Stimulated activated CD8-positive, alpha-beta memory T cell treated with anti-CD3 and anti-CD28 coated beads, Interleukin-4, amount 100 ng/mL, for 24 hours (primary cell): ENCODE measurements at places on chromosomes 13 and 19.

GRCh38 chr19:58009666-58010301 is 7.2 kb upstream of the ZNF606 start:
- peak; percentile 38 for DNase-seq

DNA sequence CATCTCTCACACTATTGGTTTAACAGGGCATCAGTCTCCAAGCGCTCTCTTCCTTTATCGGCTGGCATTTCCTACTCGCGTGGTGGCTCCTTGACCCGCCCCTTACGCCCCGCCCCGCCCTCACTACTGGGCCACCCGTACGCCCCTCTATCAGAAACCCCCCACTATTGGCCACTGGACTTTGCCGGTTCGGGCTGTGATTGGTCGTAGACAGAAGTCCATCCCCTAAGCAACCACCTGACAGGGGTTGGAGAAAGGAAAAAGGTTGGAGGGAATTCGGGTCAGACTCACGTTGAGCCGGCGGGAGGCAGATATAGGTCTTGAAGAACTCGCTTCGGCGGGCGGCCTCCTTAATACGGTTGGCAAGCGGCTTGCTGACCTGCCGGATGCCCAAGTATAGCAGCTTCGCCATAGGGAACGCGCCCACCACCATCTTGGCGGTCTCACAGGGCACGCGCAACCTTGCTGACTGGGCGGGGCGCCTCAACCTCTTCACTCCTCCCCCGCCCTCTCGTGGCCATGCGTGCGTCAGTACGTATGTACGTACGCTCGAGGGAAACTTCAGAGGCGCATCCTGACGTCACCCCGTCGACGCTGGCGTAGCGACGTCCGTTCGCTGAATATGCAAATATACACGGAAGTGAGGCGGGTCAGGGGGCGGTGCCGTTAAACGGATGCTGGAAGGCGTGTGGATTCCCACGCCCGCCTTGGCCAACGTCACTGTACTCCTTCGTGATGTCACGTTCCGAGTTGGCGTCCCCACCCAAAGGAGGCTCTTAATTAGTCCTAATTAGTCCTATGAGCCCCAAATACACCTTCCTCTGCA is at the start of gene OPA3:
TSS of gene OPA3 (minus strand) at position 471 of the 826 bp plus-strand sequence. CDS start at position 433, 38 bp downstream.
- DNase-seq: peak; percentile 98

- DNase-seq: no peak
Observed at GRCh38 chr19:5250127-5250659, 90.4 kb downstream of the PTPRS start.

GRCh38 chr19:4977299-4978174 is 8.6 kb downstream of the KDM4B start:
- DNase-seq: no peak

DNA sequence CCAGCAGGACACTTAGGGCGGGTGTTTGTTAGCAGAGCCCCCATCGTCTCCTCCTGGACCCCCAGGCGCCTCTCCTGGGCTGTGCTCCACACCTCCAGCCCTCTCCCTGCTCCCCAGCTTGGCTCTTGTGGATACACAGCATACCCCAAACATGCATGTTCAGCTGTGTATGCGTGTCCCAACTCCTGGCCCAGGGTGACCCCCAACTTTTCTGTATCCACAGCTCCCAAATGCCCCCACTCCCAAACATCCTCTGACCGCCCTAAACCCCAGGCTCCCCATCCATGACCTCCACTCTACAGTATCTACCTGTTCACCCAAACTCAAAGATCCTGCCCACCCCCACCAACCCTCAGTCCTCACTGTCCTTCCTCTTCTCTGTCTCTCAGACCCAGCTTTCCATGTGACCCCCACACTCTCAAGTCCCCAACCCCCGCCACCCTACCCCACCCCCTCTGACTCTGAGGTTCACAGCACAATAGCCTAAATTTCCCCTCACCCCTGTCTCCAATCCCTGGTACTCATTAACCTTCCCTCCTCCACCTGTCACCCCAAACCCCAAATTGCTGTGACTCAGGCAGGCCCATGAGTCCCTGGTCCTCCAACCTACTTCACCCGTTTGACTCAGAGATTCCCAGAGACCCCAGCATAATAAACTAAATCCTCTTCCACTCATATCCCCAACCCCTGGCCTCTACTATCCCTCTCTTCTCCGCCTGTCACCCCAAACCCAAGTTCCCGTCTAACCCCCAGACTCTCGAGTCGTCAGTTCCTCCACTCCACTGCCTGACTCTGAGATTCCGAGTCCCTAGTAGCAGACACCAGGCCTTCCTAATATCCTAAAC is 968 bp downstream of the UBE2M start:
- DNase-seq: no peak

DNA sequence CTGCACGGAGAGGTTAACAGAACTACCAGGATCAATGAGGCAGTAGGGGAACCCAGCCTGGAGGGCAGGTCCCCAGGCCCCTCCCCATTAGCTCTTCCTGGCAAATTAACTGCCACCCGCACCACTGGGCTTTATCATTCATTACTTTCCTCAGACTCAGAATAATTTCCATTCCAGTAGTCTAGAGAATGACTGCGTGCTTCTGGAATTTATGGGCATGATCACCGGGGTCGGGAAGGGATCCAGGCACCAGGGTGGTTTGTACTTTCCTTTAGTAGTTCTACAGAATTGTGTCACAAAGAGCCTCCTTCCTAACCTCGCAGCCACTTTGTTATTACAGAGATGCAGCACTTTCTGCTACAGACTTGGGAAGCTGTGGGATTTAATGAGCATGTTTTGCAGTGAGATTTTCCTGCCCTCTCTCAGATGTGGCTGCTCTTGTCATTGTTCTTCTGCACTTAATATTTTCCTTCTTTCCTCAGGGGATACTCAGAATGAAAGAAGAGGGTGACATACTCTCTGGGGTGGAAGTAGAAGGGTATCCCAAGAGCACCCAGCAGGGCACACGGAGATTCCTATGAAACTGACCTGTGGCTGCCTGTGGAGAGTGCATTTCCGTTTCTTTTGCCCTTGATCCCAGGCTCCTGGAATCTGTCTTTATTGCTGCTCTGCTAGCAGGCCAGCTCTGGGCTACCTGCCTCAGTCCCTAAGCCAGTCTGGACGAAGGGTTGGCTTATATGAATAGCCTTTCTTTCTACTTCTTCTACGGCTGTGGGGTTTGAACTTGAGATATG is 285.0 kb upstream of the SLC10A2 start:
- DNase-seq: no peak

- no peak for DNase-seq
Observed at GRCh38 chr19:4144666-4145249, 8.7 kb upstream of the CREB3L3 start.

DNA sequence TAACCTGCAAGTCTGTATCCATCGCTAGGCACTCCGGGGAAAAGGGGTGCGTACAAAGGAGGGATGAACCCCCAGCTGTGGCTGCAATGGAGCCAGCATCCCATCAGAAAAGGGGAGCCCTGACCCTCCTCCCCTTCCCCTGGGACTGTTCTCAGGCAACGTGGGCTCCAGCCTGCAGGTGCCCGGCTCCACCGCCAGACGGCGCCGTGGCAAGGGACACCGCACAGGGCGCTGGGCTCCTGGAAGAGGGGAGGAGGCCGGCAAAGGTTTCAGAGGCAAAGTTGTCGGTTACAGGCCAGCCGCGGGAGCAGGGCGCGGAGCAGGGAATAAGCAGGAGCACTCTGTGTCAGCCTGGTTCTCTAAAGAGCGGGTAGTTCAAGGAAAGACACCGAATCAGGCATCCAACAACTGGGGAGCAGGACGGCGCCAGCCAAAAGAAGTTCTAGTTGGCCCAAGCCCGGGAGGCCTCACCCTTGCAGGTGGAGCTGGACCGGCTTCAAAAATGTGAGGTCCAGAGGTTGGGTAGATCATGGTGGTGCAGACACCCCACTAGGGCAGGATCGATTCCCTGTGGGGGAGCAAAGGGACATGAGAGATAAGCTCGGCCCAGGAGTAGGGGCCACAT is 53.0 kb upstream of the ATP12A start:
- no peak for DNase-seq

DNA sequence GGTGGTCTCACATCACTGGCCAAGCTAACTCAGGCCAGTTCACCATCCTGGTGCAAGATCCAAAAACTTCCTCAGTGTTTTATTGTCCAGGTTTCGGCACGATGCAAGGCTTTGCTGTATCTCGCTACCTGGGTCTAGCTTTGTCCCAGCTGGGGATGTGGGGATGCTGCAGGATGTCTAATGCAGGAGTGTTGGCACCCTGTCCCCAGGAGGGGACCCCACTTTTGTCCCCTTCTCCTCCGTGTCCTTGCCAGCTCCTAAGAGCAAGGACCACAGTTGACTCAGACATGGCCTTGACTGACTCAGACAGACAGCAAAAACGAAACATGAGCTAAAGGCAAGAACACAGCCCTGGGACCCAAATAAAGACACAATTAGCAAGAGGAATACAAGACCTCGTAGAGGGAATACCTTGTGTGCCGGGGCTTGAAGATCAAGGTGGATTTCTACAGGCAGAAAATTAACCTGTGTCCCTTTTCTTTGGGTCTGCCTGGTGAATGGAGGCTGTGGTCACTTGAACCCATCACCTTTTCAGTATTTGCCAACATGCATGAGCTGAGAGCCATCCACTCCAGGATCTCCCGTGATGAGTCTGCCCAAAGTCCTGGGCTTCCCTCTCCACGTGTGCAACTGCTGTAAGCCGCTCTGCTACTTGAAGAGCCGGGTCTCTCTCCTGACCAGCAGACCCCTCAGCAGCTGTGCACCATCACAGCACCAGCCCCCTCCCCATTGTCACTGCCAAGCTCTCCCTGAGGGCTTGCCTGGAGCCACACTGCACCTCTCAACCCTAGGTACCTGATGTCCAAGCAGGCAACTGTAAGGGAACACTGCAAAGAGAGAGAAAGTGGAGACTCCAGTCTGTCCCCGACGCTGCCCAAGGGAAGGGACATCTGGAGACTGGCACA is 149.5 kb upstream of the ZNF507 start:
- no peak for DNase-seq

DNA sequence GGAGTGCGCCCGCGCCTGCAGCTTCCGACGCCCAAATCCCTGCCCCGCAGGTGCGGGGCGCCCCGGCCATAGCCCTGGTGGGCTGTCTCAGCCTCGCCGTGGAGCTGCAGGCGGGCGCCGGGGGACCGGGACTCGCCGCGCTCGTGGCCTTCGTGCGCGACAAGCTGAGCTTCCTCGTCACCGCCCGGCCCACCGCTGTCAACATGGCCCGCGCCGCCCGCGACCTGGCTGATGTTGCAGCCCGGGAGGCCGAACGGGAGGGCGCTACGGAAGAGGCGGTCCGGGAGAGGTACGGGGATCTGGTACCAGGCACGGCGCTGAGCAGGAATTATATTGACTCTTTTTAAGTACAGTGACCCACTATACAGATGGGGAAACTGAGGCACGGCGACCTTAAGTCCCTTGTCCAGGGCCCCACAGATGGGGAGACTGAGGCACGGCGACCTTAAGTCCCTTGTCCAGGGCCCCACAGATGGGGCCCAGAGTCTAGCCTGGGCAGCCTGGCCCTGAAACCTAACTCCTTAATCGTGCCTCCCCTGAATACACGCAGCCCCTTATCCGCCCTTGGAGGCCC is 586 bp downstream of the MRI1 start:
- DNase-seq: no peak

GRCh38 chr13:43019811-43020210 is 3.6 kb upstream of the DNAJC15 start:
- no peak for DNase-seq

GRCh38 chr13:111114362-111115060 is 599 bp upstream of the ARHGEF7 start:
- no peak for DNase-seq

- no peak for DNase-seq
Observed at GRCh38 chr13:94598281-94598680, 2.3 kb upstream of the TGDS start.

DNA sequence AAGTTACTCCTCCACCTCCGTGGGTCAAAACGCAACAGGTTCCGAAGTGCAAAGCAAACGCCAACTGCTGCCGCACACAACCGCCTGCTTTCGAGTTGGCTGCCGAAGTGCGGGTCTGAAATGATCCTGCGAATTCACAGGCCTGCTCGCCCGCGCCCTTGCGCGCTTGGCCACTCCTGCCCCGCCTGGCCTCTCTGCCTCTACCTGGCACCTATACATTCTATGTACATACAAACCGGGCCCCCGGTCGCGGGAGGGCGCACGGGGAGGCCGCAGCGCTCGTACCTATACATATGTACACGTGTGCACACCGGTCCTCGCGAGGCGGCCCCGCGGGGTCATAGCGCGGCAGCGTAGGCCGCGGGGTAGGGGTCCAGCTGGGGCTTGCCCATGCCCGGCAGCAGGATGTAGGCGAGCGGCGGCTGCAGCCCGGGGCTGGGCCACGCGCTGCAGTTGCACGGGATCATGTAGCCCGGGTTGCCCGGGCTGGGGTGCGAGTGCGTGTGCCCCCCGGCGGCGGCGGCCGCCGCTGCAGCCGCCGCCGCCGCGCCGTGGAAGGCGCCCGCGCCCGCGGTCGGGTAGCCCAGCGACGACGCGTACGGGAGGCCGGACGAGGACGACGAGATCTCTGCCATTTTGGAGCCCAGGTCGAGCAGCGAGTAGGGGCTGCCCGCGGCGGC is 1.3 kb downstream of the SOX21 start:
- no peak for DNase-seq

DNA sequence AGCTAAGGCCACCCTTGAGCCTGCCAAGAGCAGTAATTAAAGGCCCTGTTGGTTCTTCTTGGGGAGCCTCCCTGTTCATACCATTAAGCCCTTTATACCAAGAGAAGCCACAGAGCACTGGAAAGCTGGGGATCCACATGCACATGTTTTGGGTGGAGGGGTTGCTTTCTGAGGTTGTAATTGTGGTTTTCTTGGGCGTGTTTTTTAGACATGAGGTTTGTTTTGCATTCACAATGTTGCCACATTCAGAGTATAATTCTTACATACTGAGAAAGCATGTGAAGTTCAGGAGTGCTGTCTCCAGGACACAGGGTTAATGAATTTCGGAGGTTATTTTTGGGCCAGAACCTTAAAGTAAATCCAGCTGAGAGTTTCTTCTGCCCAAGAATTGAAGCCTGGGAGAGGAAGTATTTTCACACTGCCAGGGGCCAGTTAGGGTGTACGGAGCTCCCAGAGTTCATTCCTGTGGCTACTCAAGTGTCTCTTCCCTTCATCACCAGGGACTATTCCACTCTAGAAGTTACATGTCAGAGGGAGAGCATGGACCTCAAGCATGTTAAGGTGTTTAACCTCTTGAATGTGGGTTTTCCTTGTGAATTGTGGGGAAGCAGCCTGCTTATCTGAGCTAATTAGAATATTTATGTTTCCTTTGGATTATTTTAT is 37.0 kb downstream of the ZNF136 start:
- no peak for DNase-seq

GRCh38 chr19:33346665-33347064 is 26.8 kb upstream of the CEBPG start:
- no peak for DNase-seq

GRCh38 chr19:17348700-17349099 is 11.3 kb downstream of the GTPBP3 start:
- no peak for DNase-seq

GRCh38 chr19:15837221-15837731 is 21.8 kb upstream of the OR10H1 start:
- no peak for DNase-seq

DNA sequence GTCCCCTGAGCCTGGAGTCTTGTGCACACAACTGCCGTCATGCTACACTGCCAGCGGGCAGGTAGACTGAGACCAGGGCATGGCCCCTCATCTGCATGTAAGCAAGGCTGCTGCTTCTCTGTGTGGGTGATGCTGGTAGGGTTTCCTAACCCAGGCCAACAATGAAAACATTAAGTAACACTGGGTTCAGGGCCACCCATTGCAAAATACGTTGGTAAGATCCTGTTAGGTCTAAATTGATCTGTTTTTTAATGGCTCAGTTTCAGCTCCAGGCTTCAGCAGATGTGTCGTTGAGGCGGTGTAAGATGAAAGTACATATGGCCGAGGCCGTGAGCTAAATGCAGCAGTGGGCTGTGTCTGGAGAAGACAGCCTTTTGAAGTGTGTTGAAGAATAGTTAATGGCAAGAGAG is 383.4 kb downstream of the IRS2 start:
- no peak for DNase-seq

GRCh38 chr19:10430505-10431253 is 10.3 kb downstream of the PDE4A start:
- DNase-seq: no peak
